ENCODE measurements at places on chromosomes 12 and 14.

DNA sequence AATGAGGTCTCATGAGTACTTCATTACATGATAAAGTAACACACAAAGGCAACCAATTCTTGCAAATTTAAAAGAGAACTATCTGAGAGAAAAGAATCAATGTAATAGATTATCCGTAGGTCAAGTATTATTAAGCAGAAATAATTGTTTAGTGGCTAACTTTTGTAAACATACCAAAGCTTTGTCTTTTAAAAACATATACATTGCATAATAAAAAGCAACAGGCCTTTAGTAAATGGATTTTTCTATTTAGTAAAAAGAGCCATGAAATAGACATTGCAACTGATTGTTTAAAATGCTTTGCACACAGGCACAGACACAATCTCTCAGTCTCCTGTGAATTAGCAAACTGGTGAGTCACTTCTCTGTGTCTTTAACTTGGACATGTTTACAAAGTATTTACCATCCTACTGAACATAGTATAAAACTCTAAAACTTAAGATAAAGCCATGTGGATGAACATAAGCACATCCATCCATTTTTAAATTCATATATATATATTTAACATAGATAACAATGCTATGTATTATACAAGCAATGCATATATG is 518.7 kb upstream of the MGAT4C start:
- no peak for DNase-seq

GRCh38 chr14:81400202-81400678 is at the start of gene STON2:
Gene STON2 (minus strand): TSS chr14:81400324. CDS start chr14:81398382, 1,942 bp downstream.
- DNase-seq = no peak

DNA sequence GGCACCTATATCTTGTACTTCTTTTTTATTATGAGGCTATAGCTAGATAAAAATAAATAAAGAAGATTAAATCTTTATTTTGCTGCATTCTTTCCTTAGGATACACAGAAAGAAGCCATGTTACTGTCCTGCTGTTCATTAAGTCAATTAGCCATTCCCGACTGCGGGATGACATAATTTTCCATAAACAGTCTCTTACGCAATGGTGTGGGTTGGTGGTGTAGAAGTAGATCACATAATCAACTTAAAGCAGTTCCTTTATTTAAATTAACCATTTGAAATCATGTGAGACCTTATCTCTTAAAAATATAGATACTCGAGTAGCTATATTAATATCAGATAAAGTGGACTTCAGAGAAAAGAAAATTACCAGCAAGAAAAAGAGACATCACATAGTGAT is 40.2 kb downstream of the TAOK3 start:
- no peak for DNase-seq

- no peak for DNase-seq
Measured at GRCh38 chr12:48796976-48797375, 8.1 kb upstream of the ADCY6 start.

GRCh38 chr14:23057757-23058653 is 685 bp upstream of the CDH24 start:
- peak; percentile 87 for DNase-seq
